Ascending aorta (tissue), 2 donors: ENCODE measurements at places on chromosomes 16 and 17. TPM values are rescaled to one million over a fixed set of nuclear protein-coding genes. Genes with fewer than 3 reads are reported as not detected.
A peak's percentile ranks its signal among the peaks of the same experiment; 100 is the strongest.

Gene CTRL
- total RNA-seq, result 0.43 TPM

DNA sequence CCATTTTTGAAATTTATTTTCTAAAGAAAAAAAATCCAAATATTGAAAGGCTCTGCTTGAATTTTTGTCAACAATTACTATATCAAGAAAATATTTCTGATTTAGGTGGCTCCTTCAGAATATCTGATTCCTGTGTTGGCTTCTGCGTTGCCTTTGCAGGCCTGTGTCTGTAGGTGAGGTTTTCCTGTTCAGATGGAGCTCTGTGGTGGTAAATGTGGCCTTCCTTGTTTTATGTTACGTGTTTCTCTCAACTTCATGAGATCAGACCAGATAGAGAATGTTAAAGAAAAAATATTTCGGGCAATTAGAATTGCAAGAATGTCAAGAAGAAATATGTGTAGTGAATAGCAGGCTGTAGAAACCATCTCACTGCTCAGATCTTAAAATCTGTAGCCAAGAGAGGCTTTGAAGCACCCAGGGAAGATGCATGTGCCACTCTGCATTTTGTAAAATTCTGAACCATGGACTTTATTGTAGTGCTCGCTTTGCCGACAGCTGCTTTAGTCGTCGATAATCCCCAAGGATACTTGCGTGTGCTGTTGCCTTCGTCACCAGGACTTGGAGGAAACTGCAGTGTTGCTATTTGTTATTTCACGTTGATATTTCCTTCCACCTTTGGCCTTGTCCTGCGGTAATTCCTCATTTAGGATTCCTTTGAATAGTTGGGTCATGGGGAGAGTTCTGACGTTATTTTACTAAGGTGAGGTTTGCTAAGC, 69.9 kb downstream of the RPTOR start:
- DNase-seq, result no peak
- H3K27ac ChIP-seq, result no peak overlapping the region
- H3K27me3 ChIP-seq, result no peaks in the 10 kb centered on the region
- H3K4me3 ChIP-seq, result no peak overlapping the region
- no peaks in the 10 kb centered on the region for H3K36me3 ChIP-seq

DNA sequence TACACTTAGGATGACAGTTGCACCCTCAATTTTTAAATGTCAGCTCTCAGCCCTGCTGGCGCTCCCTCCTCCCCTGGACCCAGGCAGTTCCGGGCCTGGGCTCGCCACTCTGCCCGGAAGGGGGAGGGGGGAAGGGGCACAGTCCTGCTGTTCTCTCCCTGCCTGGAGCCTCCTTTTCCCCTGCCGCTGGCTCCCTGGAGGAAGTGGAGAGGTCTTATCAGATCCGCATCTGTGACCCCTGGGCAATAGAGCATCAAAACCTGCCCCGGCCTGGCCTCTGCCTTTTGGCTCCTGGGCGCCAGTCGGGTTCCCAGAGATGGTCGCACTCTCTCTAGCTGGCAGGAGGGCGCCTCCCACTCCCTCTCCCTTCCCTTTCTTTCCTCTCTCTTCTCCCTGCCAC, 149.3 kb downstream of the IRF8 start:
- no peak overlapping the region for H3K4me3 ChIP-seq
- no peaks in the 10 kb centered on the region for H3K36me3 ChIP-seq
- no peak overlapping the region for H3K27ac ChIP-seq
- no peak for DNase-seq

Gene KRT23
- total RNA-seq, result not detected

Gene PPY
- total RNA-seq, result not detected

Gene BCAR1
- total RNA-seq, result 243 TPM

GRCh38 chr17:64154717-64155116, 24.8 kb upstream of the ERN1 start:
- peaks cover 16% of the 10 kb centered on the region for H3K4me1 ChIP-seq
- no peaks in the 10 kb centered on the region for H3K36me3 ChIP-seq
- no peaks in the 10 kb centered on the region for H3K27me3 ChIP-seq
- H3K4me3 ChIP-seq, result no peak overlapping the region
- H3K27ac ChIP-seq, result no peak overlapping the region

GRCh38 chr17:49871211-49871610, 23.3 kb upstream of the TAC4 start:
- no peaks in the 10 kb centered on the region for H3K27me3 ChIP-seq
- no peaks in the 10 kb centered on the region for H3K4me1 ChIP-seq

DNA sequence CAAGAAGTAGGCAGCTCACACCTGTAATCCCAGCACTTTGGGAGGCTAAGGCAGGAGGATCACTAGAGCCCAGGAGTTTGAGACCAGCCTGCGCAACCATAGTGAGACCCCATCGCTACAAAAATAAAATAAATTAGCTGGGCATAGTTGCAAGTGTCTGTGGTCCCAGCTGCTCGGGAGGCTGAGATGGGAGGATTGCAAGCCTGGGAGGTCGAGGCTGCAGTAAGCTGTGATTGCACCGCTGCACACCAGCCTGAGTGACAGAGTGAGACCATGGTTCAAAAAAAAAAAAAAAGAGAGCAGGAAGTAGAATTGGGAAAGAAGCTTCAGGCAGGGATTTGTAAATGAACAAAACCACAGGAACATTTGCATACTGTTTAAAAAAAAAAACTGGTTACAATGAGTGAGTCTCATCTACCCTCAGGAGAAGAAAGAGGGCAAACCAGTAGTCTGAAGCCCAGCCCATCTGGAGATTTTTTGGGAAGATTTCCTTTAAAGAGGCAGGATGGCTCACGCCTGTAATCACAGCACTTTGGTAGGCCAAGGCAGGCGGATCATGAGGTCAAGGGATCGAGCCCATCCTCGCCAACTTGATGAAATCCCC, 7.9 kb downstream of the MPV17L start:
- H3K4me3 ChIP-seq, result no peak overlapping the region
- no peaks in the 10 kb centered on the region for H3K4me1 ChIP-seq
- no peaks in the 10 kb centered on the region for H3K27me3 ChIP-seq

- peaks cover 25% of the 10 kb centered on the region for H3K4me1 ChIP-seq
- no peak for DNase-seq
- H3K27me3 ChIP-seq, result no peaks in the 10 kb centered on the region
- H3K4me3 ChIP-seq, result peak overlapping the region; percentile 78
These were observed 970 bp upstream of the TRAF7 start for GRCh38 chr16:2154533-2155090.

Gene MT1F
- total RNA-seq, result 9.8 TPM

GRCh38 chr16:49720225-49720624, 135.7 kb downstream of the ZNF423 start:
- H3K27me3 ChIP-seq, result no peaks in the 10 kb centered on the region
- no peak for DNase-seq
- H3K36me3 ChIP-seq, result no peaks in the 10 kb centered on the region
- H3K27ac ChIP-seq, result no peak overlapping the region
- peaks cover 2% of the 10 kb centered on the region for H3K4me1 ChIP-seq

GRCh38 chr17:70503449-70503848, 334.1 kb downstream of the KCNJ2 start:
- H3K4me3 ChIP-seq, result no peak overlapping the region
- H3K27me3 ChIP-seq, result no peaks in the 10 kb centered on the region
- H3K4me1 ChIP-seq, result no peaks in the 10 kb centered on the region

Gene MPP3
- total RNA-seq, result 37.0 TPM

Gene TLCD1
- total RNA-seq, result not detected

Gene SLC5A10
- total RNA-seq, result not detected

Gene SDF2
- total RNA-seq, result 51.9 TPM

- no peaks in the 10 kb centered on the region for H3K27me3 ChIP-seq
- H3K27ac ChIP-seq, result peak overlapping the region; percentile 77
- no peaks in the 10 kb centered on the region for H3K36me3 ChIP-seq
These were observed 2.3 kb upstream of the BORCS6 start for GRCh38 chr17:8192070-8192815.

Gene MIEN1
- 64.2 TPM for total RNA-seq

Gene TNFSF13
- total RNA-seq, result 17.5 TPM

GRCh38 chr17:83180996-83181481, 101.6 kb downstream of the METRNL start:
- no peak overlapping the region for H3K27ac ChIP-seq
- DNase-seq, result no peak
- H3K27me3 ChIP-seq, result no peaks in the 10 kb centered on the region
- H3K4me3 ChIP-seq, result no peak overlapping the region
- H3K36me3 ChIP-seq, result no peaks in the 10 kb centered on the region

- H3K36me3 ChIP-seq, result peaks cover 4% of the 10 kb centered on the region
- H3K4me3 ChIP-seq, result no peak overlapping the region
- DNase-seq, result no peak
These were observed 29.0 kb downstream of the MRC2 start for GRCh38 chr17:62656446-62656845.

DNA sequence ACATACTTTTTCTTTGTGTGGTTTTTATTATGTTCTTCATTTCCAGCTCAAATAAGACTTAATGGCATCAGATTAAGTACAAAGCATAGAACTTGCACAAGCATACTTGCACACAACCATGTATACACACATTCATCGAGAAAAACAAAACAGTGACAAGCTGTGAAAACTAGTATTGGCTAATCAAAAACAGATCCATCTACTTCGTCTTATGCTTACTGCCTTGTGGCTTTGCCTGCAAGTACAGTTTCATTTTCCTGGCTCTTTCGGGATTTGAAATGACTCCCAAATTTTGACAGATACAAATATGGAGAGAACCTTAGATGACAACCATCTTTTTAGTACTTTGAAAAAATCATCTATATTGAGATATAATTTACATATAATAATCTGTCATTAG, 338.3 kb downstream of the BCAS3 start:
- H3K36me3 ChIP-seq, result no peaks in the 10 kb centered on the region
- no peaks in the 10 kb centered on the region for H3K27me3 ChIP-seq
- DNase-seq, result no peak

GRCh38 chr16:22262460-22262859, 34.7 kb upstream of the POLR3E start:
- H3K4me1 ChIP-seq, result no peaks in the 10 kb centered on the region
- no peak overlapping the region for H3K27ac ChIP-seq
- H3K27me3 ChIP-seq, result no peaks in the 10 kb centered on the region
